ENCODE measurements at places on chromosomes 16 and 17.

DNA sequence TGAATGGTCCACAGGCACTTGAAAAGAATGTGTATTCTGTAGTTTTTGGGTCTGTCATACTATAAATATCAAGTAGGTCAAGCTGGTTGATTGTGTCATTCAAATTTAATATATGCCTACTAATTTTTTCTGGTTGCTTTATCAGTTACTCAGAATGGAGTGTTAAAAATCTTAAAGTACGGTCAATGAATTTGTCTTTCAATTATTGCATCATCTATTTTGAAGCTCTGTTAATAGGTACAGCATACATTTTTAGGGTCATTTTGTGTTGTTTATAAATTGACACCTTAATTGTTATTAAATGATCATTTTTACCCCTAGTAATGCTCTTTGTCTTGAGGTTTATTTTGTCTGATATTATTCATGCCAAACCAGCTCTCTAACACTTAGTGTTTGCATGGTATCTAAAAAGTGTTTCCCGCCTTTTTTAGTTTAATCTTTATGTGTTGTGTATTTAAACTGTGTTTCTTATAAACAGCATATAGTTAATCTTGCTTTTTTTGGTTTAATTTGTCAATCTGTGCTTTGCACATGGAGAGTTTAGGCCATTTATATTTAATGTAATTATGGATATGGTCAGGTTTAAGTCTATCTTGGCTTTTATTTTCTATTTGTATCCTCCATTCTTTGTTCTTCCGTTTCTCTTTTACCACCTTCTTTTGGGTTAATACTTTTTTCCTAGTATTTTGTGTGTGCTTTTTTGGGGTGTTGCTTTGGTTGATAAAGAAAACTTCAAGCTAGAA, 204.9 kb upstream of the EEF2KMT start:
- DNase-seq: no peak

DNA sequence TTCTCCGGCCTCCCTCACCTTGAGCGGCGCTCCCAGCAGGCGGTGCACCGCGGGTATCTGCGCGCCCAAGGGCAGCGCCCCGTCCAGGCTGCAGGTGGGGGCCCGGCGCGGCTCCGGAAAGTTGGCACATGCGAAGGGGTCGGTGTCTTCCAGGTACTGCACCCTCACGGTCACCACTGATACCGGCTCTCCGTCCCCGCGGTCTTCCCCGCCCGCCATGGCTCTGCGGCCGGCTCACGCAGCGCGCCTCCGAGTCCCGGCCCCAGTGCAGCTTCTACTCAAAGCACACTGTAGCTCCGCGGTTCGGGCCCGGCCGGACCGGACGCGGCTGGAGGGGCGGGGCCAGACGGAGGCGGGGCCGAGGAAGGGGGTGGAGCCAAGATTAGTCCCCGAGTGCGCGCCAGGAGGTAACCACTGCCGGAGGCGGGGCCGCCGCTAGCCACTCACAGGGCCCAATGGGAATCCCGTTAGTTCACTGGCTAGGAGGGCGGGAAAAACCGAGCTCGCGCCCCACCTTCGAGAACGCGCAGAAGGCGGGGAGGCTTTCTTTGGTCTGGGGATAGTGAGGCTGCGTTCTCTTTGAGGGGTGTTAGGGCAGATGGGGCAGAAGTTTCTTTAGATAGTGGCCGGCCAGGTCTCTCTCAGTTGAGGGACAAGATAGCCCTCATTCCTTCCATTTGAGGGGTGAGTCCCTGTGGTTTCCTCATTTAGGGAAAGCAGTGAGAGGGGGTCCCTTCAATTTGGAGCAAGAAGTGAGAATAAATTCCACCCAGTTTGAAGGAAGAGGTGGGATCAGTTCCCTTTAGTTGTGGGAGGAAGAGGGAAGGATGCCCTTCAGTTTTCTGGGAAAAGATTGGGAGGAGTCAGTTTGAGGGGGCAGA, at the start of gene FHOD1:
Gene FHOD1, minus strand, starts transcription at position 290 of the 881 bp plus-strand sequence. Its CDS starts 71 bp downstream, at position 219.
- peak; percentile 95 for DNase-seq

DNA sequence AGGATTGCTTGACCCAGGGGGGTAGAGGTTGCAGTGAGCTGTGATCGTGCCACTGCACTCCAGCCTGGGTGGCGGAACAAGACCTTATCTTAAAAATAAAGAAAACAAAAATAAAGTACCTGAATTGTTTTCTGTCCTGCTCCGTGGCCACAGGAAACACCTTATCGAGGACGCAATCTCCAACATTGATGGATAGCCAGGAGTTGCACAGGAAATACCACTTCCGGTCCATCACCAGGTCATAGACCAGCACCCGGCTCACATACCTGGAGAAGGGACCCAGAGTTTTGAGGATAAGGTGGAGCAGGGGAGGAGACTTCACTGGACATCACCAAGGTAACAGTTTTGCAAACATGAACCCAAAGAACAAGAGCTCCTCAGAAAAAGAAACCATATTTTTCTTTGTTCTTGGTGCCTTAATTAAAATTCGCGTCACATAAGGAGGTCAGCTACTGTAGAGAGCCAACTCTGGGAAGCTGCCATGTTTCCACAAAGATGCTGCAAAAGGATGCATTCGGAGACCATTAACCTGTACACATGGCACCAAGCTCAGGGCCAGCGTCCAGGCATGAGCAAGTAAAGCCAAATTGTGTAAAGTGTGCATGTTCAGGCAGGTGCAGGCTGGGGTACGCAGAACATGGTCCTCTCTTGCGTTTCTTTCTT, 55.6 kb upstream of the GCSH start:
- no peak for DNase-seq

GRCh38 chr16:8767176-8767575, 30.3 kb downstream of the TMEM186 start:
- DNase-seq: no peak

DNA sequence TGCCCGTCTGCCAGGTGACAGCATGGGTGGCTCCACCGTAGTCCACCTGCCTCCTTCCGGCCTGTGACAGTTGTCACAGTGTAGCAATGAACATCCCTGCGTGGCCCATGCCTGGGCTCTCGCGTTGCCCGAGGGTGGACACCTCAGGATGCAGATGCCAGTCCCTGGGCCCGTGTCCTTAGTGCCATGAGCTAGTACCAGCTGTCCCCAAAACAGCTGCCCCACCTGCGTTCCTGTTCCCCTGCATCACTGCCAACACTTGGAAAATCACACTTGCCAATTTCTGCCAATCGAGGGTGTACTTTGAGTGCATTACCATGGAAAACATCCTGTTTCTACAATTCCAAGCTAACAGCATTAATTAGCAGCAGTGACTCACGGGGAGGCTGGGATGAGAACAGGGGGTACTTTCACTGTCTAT, 9.0 kb upstream of the C16orf95 start:
- no peak for DNase-seq

GRCh38 chr17:76735006-76735405, 2.1 kb downstream of the SRSF2 start:
- no peak for DNase-seq

- no peak for DNase-seq
Measured at GRCh38 chr16:23052908-23053580, 96.2 kb downstream of the USP31 start.

DNA sequence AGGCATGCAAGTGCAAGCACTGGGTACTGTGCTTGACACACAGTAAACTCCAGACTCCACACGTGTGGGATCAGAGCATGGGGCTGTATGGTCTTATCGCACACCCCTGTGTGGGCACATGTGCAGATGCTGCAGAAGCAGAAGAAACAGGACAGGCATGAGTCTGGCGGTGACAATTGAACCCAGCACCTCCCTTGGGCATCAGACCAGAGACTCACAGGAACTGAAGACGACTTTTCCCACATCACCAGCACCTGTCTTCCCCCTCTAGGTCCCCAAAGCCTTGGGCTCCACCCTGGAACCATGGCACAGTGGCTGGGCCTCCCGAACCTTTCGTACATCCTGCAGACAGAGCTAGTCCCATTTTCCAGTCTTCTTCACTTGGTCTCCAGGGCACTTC, 126.4 kb upstream of the CDH5 start:
- no peak for DNase-seq

DNA sequence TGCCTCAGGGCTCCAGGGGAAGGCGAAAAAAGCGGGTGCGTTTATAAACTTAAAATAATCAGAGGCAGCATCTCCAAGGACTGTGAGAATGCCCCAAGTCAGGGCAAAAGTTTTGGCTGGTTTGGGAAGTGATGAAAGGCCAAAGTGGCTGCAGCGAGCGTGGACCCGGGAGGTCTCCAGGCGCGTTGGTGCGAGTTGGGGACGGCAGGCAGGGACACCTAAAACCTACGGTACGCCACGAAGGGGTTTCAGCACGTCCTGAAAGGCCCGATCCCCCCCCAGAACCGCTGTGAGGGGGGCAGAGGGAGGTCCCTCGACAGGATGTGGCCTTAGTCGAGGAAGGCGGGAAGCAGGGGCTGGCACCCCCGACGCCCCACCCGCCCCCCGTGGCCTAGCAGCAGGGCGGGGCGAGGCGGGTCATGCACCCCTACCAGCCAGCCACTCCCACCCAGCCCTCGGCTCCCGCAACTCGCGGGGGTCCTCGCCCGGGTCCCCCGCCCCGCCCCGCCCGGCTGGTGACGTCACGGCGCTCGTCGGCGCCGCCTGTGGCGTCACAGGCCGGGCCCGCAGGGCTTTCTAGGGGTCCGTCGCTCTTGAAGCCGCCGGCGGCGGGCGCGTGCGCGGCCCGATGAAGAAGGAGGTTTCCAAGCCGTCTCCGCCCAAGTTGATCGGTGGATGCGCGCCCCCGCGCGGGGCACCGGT, at the start of gene MYCBPAP:
Gene MYCBPAP, plus strand, starts transcription at position 569 of the 702 bp plus-strand sequence. CDS start 236 bp downstream, outside the sequence.
- peak; percentile 63 for DNase-seq

DNA sequence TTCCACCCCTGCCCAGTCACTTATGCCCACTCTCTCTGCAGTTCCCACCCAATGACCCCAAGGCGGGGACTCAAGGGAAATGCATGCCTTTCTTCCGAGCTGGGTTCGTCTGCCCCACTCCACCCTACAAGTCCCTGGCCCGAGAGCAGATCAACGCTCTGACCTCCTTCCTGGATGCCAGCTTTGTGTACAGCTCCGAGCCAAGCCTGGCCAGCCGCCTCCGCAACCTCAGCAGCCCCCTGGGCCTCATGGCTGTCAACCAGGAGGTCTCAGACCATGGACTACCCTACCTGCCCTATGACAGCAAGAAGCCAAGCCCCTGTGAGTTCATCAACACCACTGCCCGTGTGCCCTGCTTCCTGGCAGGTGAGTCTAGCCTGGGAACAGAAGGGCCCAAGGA, 13.8 kb downstream of the LPO start:
- DNase-seq: no peak

GRCh38 chr17:2025622-2026309, 632 bp upstream of the RTN4RL1 start:
- DNase-seq: no peak

GRCh38 chr17:8563024-8563776, 67.3 kb downstream of the MYH10 start:
- no peak for DNase-seq

GRCh38 chr17:50458270-50458669, 10.4 kb downstream of the CHAD start:
- no peak for DNase-seq

- DNase-seq: no peak
Measured at GRCh38 chr17:16477255-16477654, 14.7 kb downstream of the LRRC75A start.

- no peak for DNase-seq
Measured at GRCh38 chr17:39196808-39197291, 619 bp downstream of the CACNB1 start.

DNA sequence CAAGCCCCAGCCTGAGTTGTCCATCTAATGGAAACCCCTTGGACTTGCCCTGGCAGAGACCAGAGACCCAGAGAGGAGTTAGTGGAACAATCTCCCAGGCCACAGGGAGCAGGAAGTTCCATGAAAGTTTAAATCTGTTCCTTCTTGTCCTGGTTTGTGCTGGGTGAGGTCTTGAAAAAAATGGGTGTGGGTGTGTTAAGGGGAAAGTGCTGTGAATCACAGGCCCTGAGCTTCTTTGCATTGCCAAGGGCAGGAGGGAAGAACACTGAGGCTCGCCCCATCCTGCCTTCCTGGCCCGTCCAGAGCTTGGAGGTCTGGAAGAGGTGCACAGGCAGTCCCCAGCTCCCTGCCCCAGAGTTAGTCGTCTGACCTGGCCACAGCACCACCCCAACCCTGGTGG, 2.3 kb downstream of the ADORA2B start:
- DNase-seq: no peak

DNA sequence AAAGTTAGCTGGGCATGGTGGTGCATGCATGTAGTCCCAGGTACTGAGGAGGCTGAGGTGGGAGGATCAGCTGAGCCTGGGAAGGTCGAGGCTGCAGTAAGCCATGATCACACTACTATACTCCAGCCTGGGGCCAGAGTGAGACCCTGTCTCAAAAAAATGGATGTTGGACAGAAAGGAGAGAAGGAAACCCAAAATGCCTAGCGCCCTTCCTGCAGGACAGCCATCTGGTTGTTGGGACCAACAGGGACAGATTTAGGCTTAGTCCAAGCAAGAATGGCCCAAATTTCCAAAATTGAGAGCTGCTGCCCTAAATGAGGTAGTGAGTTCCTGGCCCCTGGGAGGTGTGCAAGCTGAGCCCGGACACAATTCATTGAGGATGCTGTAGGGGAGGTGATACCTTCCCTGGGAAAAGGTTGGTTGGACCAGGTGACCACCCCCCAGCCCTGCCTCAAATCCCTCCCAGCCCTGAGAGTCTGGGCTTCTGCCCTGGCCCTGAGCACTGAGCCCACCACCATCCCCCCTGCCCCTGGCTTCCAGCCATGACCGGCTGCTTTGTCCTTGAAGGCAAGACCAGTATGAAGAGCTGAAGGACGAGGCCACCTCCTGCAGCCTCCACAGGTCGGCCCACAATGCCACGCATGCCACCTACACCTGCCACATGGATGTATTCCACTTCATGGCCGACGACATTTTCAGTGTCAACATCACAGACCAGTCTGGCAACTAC, 35.1 kb downstream of the IL21R start:
- no peak for DNase-seq

DNA sequence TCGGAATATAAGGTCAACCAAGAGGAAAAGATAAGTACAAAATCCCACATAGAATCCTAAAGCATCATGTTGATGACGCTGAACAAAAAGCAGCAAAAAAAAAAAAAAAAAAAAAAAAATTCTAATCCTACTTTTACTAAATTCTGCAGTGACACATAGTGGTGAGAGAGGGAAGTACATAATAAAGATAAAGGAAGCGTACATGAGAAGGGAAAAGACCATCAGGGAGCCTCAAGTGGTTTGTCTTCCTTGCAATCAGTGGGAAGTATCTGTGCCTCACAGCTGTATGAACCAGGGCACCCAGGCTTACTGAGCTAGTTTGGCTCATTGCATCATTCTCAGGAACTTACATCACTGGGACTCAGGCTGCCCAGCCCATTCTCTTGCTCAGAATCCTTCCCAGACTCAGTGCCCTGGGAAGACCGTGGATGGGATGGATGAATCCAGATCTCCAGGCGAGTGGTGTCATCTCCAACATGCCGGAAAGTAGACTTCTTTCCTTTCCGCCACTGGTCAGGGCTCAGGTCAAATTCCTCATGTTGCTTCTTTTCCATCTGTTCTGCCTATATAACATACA, 21.2 kb downstream of the SMG6 start:
- no peak for DNase-seq

DNA sequence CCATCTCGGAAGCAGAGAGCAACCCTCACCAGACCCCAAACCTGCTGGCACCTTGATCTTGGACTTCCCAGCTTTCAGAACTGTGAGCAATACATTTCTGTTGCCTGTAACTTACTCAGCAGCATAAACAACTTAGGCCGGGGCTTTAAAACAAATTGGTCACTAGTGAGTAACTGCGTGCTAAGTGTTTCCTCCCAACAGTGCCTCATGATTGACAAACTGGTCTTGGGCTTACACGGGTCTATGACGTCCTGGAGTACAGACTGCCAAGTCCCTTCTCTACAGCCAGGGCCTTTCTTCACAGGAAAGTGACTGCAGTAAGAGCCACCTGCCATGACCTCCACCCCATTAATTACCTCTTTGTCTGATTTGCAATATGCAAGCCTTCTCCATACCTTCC, 136.7 kb downstream of the XYLT1 start:
- DNase-seq: no peak

- DNase-seq: no peak
Measured at GRCh38 chr17:68660302-68660701, 59.1 kb upstream of the FAM20A start.
